Umbilical cord (tissue), 2 donors: ENCODE measurements at places on chromosomes 12 and 14.

DNA sequence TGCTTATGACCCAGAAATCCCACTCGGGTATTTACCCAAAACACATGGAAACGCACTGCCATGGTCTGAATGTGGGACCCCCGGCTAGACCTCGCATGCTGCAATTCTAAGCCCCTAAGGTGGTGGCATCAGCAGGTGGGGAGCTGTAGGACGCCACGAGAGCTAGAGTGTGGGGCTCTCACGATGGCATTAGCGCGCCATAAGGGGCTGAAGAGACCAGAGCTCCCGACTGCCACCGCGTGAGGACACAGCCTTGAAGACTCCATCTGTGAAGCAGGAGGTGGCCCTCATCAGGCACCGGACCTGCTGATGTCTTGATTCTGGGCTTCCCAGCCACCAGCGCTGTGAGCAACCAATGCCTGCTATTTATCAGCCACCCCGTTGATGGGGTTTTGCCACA lies 40.3 kb downstream of the RIMBP2 start:
- no peak for DNase-seq

DNA sequence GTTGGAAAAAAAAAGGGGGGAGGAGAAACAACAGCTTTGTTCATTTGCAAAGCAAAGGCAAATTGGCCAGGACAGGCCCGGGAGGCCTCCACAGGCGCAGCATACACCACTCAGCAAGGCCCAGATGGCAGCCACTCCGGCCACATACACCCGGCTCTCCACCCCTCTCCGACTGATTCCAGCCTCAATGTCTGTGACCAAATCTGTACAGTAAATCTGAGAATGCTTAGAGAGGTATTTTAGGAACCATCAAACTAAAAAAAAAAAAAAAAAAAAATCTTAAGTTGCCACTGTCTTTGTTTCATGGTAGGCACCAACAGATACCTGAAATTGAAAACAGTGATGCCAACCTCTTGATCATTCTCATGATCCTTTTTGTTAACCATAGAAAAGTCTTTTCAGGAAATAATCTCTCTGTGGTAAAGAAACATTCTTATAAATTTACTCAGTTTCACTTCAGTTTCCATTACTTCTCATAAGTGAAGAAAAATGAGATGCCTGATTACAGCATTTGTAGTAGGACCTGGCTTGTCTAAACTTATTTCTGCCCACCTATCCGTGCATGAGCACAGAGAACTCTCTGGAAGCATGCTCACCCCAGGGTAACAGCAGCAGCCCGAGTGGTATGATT lies 20.2 kb downstream of the VPS37B start:
- no peak for DNase-seq

- no peak for DNase-seq
Observed at GRCh38 chr12:80861641-80862378, 75.9 kb downstream of the LIN7A start.

DNA sequence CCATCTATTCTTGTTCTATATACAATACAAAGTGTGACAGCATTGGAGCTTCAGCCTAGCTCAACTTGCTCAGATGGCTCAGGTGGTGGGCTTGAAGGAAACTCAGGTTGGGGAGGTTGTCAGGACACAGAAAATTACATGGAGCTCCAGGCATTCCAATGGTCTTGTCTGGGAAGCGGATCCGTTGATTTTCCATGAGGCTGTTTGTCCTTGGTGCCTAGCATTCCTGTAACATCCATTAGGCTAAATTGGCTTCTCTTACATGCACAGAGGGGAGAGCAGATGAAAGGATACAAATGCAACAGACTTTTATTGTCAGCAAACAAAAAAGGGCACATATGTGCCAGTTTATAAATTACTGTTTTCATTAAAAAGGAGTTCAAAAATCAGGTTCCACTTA lies 75.5 kb upstream of the OTX2 start:
- DNase-seq = no peak

DNA sequence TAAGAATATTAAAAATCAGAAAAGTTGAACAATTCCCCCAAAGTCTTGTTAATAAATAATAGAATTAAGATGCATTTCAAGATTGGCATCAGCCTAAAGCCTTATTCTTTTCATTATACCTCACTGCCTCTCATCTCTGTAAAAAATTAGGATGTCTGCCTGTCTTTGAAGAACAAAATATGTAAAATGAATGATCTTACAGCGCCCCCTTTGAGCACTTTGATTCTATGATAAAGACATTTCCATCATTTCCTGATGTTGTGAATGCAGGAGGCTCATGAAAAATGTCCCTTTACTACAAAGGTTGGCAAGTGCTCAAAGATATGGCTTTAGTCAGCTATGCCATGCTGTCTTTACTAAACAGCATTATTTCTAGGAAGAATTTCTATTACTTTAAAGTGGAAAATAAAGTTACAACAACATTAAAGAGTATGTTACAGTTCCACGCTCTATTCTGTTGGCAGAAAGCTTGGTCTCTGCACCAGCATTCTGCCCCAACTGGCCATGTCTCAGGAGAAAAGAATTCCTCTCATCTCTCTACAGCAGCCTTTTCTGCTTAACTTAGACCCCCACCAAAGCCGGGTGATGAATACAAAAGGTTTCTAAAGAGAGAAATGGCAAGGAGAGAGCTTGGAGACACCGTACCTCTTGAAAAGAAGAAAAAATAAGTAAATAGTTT lies 95.1 kb downstream of the LLPH start:
- peak; percentile 71 for DNase-seq

DNA sequence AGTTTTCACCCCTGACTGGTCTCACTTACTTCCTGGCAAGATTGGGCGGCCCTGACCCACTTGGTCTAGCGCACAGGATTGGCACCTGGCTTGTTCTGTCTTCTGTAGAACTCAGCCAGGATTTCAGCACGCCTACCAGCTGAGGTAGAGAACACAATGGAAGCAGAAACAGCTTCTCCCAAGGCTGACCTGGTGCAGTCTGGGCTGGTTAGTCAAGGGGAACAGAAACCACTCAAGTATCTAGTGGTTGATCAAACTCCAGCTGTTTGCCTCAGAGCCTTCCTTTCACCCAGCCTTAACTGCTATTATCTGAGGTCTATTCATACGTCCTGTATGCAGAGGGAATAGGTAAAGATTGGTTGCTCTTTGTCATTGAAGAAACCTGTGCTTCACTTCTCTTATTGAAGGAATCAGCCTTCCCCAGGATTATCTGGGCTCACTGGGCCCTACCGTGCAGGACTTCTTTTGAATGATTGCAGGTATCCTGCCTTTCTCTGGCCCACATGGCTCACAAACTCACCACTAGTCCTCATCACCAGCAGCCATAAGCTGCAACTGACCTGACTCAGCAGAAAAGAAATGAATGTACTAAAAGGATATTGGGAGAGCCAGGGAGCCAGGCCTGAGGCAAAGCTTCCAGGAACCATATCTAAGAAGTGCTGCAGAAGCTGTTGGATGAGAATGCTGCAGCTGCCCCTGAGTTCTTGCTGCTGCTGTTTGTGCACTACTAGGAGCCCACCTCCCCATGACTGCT lies 2.5 kb upstream of the PLEKHD1 start:
- no peak for DNase-seq

DNA sequence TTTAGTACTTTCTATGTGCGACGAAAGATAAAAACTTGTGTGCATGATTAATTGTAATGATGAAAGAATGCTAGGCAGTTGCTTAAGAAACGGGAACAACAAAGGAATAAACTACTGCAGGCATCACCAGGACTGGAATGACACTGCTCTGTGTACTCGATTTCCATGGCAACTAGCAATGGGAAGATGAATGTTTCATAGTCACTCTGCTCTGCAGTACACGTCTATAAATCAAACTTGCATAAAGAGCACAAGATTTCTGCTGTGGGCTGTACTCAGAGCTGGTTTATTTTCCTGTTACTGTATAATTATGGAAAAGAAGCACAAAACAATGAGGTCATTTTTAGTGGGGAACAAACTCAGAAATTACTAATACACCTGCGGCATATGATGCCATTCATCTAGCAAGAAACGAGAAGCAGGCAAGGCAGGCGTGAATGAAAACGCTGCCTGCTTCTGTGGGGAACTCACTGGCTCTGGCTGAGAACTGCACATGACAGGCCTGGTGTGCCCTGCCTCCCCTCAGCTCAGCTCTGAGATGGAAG lies 41.8 kb downstream of the EFCAB11 start:
- DNase-seq = peak; percentile 97

- peak; percentile 65 for DNase-seq
Observed at GRCh38 chr12:49260571-49261363, 4.1 kb upstream of the TUBA1C start.

DNA sequence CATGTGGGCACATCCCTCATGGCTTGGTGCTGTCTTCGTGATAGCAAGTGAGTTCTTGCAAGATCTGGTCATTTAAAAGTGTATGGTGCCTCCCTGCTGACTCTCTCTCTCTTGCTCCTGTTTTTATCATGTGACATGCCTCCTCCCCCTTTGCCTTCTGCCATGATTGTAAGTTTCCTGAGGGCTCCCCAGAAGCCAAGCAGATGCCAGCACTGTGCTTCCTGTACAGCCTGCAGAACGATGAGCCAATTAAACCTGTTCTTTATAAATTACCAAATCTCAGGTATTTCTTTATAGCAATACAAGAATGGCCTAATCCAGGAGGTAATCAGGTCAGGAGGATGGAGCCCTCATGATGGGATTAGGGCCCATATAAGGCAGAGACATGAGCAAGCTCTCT lies 116.3 kb downstream of the DPF3 start:
- DNase-seq = no peak

- DNase-seq = no peak
Observed at GRCh38 chr12:122116707-122117535, 38.4 kb downstream of the MLXIP start.

GRCh38 chr14:94747739-94748138 lies 22.2 kb downstream of the GSC start:
- DNase-seq = peak; percentile 63

- no peak for DNase-seq
Observed at GRCh38 chr12:22130671-22131070, 84.7 kb downstream of the CMAS start.

DNA sequence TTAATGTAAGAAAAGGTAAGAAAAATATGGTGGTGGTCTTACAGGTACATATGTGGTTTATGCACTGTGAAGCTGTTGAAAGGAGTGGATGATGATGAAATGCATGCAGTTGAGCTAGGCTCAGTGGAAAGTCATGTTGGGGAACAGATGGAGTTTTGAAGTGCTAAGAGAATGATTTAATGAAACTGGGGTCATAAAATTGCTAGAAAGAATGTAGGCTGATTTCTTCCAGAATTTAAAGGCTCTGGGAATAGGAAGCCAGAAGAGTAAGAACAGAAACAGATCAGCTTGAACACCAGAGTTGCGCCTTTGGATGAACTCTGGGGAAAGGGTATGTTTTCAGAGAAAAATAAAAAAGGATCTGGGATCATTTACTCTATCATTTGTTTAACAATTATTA lies 146.5 kb downstream of the MON2 start:
- no peak for DNase-seq

DNA sequence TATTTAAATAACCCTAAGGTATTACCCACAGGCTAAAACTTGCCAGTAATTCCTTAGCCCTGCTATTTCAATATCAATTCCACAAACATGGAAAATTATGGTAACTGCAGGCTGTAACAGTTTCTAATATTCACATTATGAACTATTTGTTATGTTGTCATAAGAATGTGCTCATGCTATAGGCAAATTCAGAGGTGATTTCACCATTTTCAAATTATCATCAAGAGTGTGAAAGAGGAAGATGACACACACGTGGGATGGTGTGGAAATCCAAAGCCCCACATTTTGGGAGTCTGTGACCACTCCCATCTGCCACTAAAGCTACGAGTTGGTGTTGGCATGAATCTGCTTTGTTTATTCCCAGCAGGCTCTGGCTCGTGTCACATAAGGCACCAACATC lies 5.9 kb upstream of the MYO1A start:
- DNase-seq = no peak

DNA sequence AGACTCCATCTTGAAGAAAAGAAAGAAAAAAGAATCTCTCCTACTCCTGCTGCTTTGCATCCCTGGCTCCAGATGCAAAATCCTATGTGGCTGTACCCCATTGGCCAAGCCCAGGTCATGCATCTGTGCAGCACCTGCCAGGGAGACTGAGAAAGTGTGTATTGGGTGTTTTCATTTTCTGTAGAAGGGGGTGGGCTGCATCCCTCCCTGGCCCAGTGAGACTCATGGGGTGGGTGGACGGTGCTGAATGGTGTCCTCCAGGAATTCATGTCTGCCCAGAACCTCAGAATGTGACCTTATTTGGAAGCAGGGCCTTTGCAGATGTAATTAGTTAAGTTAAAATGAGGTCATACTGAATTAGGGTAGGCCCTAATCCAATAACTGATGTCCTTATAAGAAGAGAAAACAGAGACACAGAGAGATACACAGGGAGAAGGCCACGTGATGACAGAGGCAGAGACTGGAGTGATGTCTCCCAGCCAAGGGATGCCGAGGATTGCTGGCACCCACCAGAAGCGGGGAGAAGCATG lies 23.2 kb downstream of the MOAP1 start:
- no peak for DNase-seq

GRCh38 chr14:33946679-33947476 lies 4.0 kb downstream of the EGLN3 start:
- DNase-seq = no peak

DNA sequence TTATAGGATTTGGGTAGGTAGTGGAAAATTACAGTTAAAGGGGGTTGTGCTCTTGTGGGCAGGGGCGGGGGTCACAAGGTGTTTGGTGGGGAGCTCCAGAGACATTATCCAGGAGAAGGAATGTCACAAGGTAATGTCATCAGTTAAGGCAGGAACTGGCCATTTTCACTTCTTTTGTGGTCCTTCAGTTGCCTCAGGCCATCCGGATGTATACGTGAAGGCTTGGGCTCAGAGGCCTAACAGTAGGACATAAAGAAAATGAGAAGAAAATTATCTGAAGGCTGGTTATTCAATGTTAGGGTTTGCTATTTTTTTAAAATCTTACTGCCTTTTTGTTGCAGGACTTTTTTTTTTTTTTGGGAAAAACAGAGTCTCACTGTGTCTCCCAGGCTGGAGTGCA lies 2.5 kb upstream of the PSEN1 start:
- no peak for DNase-seq

- DNase-seq = peak; percentile 42
Observed at GRCh38 chr12:67716817-67717216, 68.3 kb downstream of the DYRK2 start.

DNA sequence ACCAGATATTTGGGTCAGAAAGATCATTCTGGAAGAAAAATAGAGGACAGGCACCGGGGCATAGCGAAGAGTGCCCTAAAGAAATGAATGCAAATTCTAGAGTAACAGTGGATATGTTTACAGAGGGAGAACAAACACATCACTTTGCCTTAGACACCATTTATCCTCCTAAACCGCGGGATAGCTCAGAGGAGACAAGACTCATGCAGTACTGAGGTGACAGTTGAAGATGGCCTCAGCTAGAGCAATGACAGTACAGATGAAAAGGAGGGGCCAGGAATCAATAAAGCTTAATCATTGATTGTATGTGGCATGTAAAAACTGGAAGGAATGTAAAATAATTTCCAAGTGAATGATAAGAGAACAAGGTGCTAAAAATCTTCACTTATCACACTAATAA lies 10.5 kb upstream of the PPP1R12A start:
- no peak for DNase-seq

GRCh38 chr14:38950676-38951075 lies 152.4 kb downstream of the SEC23A start:
- DNase-seq = no peak
